NT2/D1 (cell line): ENCODE measurements at places on chromosomes 6 and 20.

DNA sequence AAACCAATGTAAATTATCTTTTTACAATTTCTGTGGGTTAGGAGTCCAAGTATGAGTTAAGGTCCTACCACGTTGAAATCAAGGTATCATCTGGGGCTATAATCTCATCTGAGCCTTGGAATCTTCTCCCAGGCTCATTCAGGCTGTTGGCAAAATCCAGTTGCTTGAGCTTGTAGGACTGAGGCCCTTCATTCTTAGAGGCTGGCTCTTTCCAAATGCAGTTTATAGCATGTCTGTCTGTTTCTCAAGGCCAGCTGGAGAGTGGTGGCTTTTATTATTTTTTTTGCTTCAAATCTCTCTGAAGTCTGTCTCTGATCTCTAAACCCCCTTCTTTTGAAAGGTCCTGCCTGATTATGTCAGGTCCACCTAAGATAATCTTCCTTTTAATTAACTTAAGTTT, 177.2 kb upstream of the ASCC3 start:
- DNase-seq, result no peak

GRCh38 chr6:36118550-36119107, 11.7 kb upstream of the MAPK13 start:
- no peak for DNase-seq

DNA sequence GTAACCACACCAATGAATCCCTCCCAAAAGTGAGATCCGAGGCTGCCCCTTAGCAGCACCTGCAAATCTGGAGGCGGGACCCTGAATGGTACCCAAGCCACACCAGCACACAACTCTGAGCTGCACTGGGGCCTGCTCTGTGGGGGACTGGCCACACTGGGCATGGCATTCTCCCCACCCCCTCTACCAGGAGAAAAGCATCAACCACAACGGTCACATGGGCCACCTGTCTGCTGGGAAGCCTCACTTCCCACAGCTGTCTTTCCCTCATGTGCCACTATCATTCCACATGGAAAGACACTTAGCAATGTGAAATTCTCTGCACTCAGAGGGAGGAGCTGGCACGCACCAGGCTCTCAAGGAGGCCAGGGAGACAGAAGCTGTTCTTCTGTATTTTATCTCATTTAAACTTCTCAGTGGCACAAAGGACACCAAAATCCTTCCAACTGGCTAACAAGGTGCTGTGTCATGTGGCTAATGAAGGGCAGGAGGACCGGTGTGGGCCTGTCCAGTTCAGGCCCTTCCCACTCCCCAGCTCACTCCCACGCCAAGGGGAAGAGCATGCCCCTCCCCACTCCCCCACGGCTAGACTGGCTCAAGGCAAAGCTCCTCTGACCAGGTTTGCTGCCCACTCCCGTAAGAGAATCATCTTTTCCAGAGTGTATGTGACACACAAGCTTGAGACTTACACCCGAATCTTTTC, 19.0 kb downstream of the YTHDF1 start:
- no peak for DNase-seq

GRCh38 chr6:44603044-44603686, 215.7 kb downstream of the CDC5L start:
- DNase-seq, result no peak

GRCh38 chr6:14664621-14665315, 547.2 kb downstream of the CD83 start:
- no peak for DNase-seq

DNA sequence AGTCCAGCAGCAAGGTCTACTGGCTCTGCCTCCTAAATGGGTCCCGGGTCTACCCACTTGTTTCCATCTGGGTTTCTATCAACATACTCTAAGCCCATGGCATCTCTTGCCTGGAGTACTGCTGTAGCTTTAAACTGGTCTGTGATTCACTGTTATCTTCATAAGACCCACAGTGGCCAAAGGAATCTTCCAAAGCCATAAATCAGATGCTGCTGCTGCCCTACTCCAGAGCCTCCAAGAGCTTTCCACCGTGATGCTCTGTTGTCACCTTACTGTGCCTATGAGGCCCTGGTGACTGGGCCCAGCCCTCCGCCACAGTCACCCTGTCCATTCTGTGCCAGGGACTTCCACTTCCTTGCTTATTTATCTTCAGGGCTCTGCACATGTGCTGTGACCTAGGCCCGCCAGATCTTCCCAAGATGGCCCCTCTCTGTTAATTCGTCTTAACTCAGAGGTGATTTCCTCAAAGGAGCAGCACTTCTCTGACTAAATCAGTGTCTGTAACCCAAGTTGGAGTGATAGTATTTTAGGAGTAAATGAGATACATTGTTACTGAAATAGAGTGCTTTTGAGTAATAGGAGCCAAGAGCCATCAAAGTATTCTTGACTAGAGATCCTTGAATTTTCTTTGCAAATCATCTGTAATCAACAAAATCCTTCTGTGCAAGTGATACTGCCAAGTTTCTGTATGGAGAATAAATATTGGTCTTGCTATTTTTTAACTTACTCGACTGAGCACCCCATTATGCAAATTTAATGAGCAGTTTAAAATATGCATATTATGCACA, 102.5 kb downstream of the PPP1R14C start:
- no peak for DNase-seq
